CMK (cell line): ENCODE measurements at places on chromosomes 11 and 22.

DNA sequence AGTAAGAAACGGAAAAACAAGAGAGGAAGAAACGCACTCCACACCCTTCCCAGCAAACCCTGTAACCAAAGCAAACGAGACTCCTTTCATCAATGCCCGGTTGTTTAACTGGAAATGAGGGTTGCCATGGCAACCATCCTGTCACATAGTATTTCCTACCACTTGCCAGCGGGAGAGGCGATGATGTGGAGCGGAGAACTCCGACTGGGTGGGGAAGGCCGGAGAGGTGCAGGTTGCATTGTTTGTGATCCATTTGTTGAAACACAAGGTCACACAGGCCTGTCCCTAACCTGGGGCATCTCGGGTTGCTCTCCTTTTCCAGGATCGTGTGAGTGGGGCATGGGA lies 609.9 kb downstream of the BUD13 start:
- no peak for DNase-seq

DNA sequence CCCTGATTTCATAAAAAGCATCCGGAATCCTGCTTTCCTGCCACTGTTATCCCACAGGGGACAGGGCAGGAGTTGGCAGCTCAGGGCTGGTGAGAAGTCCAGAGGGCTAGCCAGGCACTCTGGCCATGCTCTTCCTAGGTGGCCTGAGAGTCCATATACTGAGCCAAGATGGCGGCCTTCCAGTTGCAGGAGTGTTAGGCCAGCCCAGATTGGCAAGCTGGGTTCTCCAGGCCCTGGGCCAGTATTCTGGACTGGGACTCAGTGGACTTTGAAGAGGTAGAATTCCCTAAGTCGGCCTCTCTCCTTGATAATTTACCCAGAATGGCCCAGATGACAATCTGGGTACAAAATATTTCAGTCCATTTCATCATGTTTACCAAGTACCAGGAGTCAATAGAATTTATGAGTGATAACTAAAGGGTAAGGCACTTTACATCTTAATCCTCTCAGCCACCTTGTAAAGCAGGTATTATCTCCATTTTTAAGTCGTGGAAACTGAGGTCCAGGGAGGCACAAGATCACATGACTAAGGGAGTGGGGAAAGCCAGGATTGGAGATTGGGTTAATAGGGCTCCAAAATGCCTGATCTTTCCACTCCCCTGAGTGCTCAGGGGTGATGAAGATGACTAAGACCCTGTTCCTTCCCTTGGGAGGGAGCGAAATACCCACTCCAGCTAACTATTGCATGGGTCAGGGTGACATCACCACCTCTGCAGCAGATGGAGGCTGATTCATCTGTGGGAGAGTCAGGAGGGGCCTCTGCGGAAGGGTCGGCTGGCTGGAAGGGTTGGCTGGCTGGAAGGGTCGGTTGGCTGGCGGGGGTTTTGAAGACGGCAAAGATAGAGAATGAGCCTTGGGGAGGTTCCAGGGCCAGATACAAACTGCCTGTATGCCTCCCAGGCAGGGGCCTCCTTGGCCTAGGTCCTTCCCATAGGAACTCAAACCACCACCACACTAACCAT lies 1.2 kb upstream of the MICALL1 start:
- DNase-seq = no peak

DNA sequence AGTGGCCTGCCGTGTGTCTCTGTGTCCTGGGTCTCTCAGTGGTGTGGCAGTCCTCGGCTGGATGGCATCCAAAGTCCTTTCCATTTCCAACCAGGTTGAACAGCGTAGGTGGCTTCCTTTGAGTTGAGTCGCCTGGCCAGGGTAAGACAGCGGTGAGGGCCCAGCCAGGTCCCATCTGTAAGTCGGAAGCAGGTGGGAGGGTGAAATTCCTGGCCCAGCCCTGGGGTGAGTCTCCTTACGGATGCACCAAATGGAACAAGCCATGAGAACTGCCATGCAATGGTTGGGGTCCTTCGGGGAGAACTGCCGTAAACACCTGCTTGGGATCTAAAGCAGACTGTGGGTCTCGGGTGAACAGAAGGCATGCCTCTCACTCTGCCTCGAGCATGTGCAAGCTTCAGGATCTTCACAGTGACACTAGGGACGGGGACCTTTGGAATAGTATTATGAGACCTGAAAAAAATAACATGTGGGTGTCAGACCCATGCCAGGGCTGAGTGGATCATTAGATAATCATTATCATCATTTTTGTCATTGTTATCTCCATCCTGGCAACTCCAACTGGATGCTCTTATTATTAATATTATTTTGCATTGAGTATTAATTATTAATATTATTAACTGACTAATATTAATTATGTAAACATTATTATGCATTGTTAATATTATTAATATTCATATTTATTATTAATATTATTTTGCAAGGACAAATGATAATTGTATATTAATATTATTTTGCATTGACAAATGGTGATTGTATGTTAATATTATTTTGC lies 57.7 kb upstream of the LINC01488 start:
- no peak for DNase-seq

- no peak for DNase-seq
Observed at GRCh38 chr11:121249039-121249663, 43.4 kb upstream of the SC5D start.

GRCh38 chr22:19509923-19510322 lies 14.3 kb downstream of the CLDN5 start:
- DNase-seq = no peak

DNA sequence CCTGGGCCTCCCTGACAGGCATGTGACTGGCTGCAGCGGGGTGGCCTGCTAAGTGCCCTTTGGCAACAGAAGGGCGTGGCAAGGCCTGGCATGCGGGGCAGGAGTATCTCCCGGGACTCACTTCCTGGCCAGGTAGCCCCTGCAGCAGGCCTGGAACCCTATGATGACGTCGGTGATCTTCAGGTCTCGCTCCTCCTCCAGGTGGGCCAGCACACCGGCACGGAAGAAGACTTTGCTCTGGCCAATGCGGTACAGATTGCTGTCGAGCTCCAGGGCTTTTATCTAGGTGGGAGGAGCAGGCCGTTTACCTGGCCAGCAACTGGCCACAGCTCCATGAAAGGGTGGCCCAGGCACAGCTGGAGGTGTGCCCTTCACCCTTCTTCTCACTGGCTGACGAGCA lies 50.9 kb downstream of the APOL1 start:
- no peak for DNase-seq

DNA sequence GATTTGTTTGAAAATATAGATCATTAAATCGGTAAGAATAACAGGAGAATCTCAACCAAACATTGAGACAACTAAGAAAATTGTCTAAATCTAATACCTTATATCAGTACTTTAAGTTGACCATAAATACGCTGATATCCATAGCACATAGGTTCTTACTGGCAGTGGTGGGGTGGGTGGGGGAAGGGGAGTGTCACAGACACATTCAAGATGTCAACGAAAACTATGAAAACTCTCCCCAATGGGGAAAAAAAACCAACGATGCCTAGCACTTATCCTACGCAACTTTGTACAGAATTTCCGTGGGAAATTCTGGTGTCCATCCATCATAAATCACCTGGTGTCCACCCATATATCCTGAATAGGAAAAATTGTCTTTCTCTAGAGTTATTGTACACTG lies 6.2 kb downstream of the GRAP2 start:
- no peak for DNase-seq

DNA sequence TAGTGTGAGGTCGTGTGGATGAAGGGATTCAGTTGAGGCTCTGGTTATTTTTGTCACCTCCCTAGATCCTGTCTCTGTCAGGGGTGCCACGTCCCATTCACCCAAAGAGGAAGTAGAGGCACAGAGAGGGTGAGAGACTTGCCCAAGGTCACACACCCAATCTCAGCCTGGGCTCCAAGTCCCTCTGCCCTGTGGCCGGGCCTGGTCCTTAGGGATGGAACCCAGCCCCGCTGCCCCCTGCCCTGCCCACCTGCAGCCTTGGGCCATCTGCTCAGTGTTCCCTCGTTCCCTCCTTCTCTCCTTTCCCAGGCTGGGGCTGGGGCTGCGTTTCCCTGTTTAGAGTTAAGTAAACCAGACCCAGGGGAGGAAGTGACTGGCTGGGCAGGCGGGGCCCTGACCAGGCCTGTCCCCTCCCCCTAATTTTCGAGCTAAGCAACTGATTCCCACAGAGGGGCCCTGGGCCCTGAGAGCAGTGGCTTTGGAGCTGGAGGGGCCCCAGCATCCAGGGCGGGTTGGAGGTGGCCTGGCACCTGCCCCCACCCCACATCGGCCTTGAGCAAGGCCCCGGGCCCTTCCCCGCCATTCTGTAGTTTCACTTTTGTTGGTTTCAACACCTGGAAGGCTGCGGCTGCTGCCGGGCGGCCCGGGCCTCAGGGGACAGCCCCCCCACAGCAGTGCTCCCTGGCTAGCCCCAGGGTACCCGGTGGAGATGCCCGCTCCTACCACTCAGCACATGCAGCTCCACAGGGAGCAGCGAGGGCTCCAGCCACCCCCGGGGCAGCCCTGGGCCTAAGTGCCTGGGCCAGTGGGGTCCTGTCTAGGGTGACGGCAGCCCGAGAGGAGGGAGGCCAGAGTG lies 1.5 kb downstream of the TCIRG1 start:
- DNase-seq = no peak
